Gastrocnemius medialis (tissue), 4 donors: ENCODE measurements at places on chromosomes 7 and 10. TPM values are rescaled to one million over a fixed set of nuclear protein-coding genes. Genes with fewer than 3 reads are reported as not detected.

GRID2IP gene
- total RNA-seq, result 0.13 TPM

ADAM22 gene
- 0.12 TPM for total RNA-seq

CPED1 gene
- 33.2 TPM for total RNA-seq

MUC3A gene
- 0.32 TPM for total RNA-seq

FAM241B gene
- total RNA-seq, result not detected

C10orf53 gene
- total RNA-seq, result not detected

DNA sequence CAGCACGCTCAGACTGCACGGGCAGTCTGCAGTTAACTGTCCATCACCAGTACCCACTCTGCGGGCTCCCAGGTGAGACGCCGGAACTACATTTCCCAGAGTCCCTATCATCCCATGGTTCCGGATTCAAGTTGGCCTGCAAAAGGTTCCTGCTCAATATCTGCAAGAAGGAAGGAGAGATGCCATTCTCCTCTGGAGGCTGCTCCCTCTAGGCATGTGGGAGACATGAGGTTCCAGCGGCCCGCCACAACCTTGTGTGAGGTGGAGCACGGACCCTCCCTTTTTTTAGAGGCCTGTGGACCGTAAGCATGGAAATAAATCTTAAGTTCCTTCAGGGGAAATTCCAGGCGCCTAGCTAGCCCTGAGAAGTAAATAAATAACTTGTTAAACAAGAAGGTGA lies 29.7 kb downstream of the NUP42 start:
- no peak overlapping the region for H3K4me3 ChIP-seq
- H3K27ac ChIP-seq, result no peak overlapping the region
- H3K27me3 ChIP-seq, result no peaks in the 10 kb centered on the region
- H3K4me1 ChIP-seq, result no peaks in the 10 kb centered on the region
- DNase-seq, result no peak
- H3K36me3 ChIP-seq, result no peaks in the 10 kb centered on the region

GRCh38 chr7:137501562-137501961 lies 158.0 kb upstream of the PTN start:
- no peak for DNase-seq
- no peaks in the 10 kb centered on the region for H3K4me1 ChIP-seq
- no peaks in the 10 kb centered on the region for H3K27me3 ChIP-seq
- no peaks in the 10 kb centered on the region for H3K36me3 ChIP-seq

DNA sequence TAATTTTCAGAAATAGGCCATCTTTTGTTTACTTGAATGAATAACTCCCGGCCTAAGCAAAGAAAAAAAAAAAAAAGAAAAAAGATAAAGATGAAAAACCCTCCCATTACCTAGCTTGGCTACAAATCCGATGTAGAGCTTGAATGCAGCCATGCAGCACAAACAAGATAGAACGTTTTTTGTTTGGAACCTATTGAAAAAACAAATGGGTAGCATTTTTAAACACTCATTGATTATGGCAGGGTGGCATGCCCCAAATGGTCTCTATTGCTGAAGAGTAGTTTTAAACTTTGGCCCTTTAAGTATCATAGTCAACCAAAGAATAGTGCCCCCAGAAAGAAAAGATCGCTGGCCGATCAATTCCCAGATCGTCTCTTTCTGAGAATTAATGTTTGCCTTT lies 84.4 kb downstream of the VTI1A start:
- no peak for DNase-seq
- H3K27ac ChIP-seq, result no peak overlapping the region
- H3K36me3 ChIP-seq, result no peaks in the 10 kb centered on the region
- no peaks in the 10 kb centered on the region for H3K4me1 ChIP-seq
- no peaks in the 10 kb centered on the region for H3K27me3 ChIP-seq

GRCh38 chr7:66013938-66014337 lies 31.9 kb upstream of the GUSB start:
- no peak overlapping the region for H3K4me3 ChIP-seq
- no peak for DNase-seq
- H3K27ac ChIP-seq, result no peak overlapping the region
